ENCODE measurements at places on chromosomes 5 and 9.

DNA sequence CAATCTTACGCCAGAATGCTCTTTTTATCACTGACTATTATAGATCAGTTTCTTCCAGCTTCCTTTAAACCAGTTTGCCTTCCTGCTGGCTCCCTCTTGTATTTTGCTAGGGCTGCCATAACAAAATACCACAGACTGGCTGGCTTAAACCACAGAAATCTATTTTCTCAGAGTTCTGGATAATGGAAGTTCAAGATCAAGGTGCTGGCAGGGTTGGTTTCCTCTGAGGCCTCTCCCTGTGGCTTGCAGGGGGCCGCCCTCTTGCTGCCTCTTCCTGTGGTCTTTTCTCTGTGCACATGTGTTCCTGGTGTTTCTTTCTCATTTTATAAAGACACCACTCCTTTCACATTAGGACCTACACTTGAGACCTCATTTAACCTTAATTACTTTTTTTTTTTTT is 6.8 kb upstream of the FXN start:
- no peak for ATAC-seq

DNA sequence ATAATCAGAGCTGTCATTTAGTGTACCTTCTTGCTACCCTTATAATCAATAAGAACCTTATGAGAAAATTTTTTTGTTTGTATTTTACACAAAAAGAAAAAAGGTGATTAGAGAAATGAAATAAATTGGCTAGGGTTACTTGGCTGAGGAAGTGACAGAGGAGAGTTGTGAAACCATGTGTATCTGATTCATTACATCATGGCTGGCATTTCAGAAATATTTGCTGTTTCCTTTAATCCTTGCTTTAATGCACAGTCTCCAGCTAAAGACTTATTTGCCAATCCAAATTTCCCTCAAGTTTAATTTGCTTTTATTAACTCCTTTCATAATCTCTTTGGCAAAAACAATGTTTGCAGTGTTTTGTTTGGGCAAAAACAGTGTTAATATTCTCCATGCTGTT is 543.1 kb downstream of the KIF4B start:
- ATAC-seq = no peak

DNA sequence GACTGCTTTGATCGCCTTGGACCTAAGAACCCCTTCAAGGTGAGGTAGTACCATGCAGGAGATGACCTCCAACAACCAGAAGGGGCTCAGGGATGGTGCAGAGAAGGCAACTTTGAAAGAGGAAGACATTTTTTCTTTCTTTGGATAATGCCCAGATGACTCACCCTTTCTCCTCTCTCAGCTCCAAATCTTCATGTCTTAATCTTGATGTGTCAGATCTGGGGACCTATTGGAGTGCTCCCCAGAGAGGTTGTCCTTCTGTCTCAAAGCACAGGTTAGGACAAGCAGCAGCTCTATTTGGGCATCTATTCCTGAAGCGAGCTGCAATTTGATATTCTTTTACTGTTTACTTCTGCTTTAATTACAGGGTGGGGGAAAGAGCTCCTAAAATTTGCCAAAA is 229.9 kb upstream of the MAP3K1 start:
- ATAC-seq = no peak

GRCh38 chr9:22739712-22740111 is 293.1 kb downstream of the DMRTA1 start:
- no peak for ATAC-seq

GRCh38 chr5:166722939-166723338 is 1568.5 kb upstream of the WWC1 start:
- ATAC-seq = no peak

DNA sequence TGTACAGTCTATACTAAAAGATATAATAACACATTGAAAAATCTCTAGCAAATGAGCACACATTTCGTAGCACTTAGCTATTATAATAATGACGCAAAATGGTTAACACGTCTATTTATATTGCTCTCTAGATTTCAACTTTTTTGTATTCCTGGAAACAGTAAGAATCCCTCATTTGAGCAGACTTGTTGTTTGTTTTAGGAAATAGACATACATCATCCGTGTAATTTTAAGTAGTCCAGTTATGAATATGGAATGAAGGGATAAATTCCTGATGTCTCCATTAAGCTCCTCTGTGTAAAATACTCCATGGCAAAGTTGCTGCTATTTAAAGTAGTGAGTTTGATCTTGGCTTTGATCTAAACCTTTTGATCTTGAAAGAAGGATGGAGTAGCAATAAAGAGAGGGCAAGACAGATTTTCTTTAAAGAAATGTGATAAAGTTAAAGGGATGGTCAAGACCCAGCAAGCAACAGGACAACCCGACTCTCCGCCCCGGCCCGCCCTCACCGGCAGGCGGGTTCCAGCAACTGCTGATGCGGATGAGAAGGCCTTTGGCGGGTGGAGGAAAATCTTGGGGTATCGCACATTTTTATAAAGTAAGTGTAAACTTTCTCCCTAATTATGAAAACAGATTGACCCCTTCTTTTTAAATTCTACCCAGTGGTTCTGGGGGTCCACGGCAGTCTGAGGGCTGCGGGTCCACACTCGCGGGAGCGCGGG is 277.4 kb downstream of the AOPEP start:
- ATAC-seq = no peak

DNA sequence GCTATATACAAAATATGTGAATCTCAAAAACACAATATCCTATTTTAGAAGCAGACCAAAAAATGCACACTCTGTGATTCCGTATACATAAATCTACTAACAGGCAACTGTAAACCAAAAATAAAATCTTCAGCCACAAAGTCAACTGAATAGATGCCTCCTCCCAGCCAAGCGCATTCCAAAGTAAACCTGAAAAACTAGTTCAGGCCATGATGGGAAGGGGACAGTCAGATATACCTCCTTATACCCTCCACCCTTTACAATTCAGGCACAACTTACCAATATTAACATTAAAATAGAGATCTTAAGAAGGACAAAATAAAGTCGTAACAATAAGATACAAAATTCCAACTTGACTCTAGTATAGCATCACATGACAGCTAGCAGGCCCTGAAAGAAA is 1604.5 kb upstream of the NUDT12 start:
- no peak for ATAC-seq

DNA sequence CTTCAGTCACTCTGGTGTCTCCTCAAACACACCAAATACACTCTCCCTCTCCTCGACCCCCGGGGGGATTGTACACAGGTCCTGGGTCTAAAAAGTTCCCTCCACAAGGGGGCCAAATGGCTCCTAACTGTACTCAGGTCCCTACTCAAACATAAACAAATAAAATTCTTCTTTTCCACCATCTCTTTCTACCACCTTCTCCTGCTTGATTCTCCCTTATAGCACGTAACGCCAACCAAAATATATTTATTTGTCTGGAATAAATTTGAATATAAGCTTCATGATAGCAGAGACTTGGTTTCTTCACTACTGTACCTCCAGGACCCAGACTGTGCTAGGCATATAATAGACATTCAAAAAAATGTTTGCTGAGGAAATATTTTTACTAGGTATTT is 21.4 kb downstream of the ZNF608 start:
- no peak for ATAC-seq

DNA sequence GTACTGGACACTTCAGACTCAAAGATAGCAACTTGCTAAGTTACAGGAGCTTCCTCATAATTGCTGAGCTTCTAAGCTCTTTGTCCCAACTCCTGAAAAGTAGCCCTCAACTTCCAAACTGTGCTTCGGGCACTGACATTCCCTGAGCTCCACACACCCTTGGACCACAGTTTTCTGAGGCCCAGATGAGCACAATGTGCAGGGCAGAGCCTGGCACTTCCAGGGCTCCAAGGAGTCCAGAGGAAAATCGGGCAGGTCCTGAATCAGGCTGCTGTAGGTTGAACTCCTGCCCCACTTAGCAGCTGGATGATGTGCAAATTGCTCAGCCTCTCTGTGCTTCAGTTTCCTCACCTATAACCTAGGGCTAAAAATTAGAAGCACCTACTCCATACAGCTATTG is 54.6 kb upstream of the KCNIP1 start:
- no peak for ATAC-seq

GRCh38 chr5:53929570-53929969 is 369.1 kb downstream of the NDUFS4 start:
- ATAC-seq = no peak

DNA sequence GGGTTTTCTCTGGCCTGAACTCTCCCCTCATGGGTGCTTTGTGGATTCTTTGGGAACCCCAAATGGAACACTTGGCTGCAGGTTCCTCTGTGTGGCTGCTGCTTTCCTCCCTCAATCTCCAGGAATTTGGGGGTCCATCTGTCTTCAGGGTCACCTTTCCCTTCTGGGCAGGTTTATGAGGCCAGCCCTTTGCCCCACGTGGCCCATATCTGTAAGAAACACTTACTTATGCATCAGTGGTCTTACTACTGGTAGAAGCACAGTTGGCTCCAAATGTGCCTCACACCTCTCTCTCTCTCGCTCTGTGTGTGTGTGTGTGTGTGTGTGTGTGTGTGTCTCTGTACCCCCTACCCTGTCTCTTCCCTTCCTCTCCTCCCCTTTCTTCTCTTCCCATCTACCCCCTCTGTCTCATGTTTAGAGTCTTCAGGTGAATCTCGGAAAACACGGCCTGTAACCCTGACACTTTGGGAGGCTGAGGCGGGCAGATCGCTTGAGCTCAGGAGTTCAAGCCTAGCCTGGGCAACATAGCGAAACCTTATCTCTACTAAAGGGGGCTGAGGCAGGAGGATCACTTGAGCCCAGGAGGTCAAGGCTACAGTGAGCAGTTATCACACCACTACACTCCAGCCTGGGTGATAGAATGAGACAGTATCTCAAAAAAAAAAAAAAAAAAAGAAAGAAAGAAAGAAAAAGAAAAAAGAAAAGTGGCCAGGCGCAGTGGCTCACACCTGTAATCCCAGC is 26.8 kb downstream of the C5orf15 start:
- no peak for ATAC-seq

- no peak for ATAC-seq
Observed at GRCh38 chr9:70052768-70053167, 9.1 kb downstream of the MAMDC2 start.

DNA sequence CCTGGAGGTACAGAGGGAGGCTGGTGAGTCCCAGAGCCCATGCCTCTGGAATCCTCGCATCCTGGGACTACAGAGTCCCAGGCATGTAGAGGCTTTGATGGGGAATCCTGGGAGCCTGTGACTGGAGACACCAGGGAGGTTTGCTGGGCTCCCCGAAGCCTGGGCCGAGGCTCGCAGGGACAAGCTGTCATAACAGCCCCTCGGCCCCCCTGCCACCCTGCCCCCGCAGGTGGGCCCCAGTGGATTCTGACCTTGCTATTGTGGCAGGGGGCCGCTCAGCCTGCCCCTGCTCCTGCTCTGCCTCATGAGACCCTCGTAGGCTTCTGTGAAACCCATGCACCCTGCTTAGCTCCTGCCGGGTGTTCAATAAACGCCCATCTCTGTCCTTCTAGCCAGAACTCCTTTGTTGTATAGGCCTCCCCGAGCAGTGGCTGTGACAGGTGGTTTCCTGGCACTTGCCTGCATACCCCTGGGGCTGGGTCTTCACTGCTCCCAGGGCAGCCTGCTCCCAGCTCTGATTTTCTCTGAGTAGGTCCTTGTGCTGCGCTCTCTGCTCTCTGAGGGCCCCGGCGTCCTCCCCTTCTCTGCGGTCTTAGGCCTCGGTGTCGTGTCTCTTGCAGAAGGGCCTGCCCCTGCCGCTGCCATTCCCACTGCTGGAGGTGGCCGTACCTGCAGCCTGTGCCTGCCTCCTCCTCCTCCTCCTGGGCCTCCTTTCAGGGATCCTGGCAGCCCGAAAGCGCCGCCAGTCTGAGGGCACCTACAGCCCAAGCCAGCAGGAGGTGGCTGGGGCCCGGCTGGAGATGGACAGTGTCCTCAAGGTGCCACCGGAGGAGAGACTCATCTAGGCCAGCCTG is 20.4 kb downstream of the CRB2 start:
- no peak for ATAC-seq

DNA sequence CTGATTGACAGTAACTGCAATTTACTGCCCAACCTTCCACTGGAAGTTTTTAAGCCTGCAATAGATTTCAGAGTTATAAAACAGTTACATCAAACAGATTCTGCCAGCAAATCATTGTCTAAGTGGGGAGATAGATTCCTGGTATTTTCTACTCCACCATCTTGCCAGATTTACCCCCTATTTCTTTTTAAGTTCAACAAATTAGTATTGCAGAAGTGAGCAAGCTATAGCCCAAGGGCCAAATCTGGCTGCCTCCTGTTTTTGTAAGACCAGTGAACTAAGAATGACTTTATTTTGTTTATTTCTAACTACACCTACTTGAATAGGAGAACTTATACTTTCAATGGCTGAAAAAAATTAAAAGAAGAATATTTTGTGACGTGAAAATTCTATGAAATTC is 8.8 kb upstream of the TMEM171 start:
- ATAC-seq = no peak

- no peak for ATAC-seq
Observed at GRCh38 chr5:73947906-73948640, 322.1 kb downstream of the ARHGEF28 start.

DNA sequence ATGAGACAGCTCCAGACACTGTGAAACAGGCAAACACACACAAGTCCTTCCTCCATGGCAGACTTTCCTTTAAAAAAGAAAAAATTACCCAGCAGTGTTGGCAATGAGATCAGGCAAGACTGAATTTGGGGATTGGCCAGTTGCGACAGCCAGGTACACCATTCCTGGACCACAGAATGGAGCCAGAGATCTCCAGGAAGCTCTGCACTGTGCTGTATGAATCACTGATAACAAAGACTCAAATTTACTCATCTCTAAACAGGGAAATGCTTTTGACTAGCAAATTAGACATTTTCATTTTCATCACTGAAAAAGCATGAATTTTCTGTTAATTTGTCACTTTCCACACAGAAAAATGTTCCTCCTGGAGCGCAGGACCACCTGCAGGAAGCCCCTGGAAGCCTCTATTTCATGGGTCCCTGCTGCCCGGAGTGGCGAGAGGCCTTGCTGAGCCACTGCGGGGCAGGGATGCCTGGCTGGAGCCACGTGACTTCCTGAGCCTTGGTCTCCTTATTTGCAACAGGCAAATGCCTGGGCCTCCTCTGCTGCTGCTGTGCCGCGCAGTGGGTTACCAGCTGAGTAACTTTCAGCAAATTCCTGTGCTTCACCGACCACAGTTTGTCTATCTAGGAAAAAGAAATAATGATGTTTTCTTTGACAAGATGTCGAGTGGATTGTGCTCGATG is 185.9 kb upstream of the ZNF618 start:
- no peak for ATAC-seq

DNA sequence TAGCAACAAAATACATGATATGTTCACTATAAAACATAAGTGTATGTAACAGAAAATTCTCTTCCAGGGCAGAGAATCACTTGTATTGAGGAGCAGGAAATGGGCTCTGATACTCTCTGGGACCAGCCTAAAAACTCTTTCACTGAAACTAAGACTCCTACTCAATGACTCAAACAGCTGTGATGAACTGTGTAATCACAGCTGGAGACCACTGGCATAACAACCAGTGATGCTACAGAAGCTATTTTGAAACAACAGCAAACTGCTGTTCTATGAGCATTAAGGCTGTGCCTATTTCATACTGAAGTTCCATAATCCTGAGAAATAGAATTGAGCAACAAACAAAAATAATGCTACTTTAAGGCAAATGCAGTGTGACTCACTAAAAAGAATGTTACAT is 594.0 kb downstream of the HINT1 start:
- ATAC-seq = no peak

GRCh38 chr9:126343271-126343700 is 16.7 kb downstream of the MVB12B start:
- no peak for ATAC-seq

GRCh38 chr9:38445154-38446043 is 21.1 kb upstream of the IGFBPL1 start:
- no peak for ATAC-seq
